ENCODE measurements at places on chromosomes 7 and 10. TPM values are rescaled to one million over a fixed set of nuclear protein-coding genes. Genes with fewer than 3 reads are reported as not detected.

The MRLN gene
- not detected for total RNA-seq

DNA sequence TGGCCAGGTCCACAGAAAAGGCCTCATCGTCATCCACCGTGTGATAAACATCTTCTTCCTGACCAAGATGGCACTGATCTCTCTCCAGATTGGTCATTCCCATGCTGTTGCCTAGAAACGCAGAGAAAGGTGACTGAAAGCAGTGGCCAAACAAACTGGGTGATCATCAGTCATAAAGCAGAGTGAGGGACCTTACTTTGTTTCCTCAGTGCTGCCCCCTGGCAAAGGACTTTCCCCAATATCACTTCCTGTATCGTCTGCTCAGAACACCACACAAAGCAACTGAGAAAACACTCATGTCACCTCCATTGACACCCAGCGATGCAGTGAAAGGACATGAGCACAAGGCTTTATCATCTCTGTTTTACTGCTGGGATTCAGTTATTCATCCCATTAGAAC is 40.0 kb upstream of the TM9SF3 start:
- H3K4me1 ChIP-seq, result no peaks in the 10 kb centered on the region
- H3K27ac ChIP-seq, result no peak overlapping the region
- H3K4me3 ChIP-seq, result no peak overlapping the region
- no peaks in the 10 kb centered on the region for H3K27me3 ChIP-seq
- no peak for DNase-seq

The EGR2 gene
- 0.37 TPM for total RNA-seq

DNA sequence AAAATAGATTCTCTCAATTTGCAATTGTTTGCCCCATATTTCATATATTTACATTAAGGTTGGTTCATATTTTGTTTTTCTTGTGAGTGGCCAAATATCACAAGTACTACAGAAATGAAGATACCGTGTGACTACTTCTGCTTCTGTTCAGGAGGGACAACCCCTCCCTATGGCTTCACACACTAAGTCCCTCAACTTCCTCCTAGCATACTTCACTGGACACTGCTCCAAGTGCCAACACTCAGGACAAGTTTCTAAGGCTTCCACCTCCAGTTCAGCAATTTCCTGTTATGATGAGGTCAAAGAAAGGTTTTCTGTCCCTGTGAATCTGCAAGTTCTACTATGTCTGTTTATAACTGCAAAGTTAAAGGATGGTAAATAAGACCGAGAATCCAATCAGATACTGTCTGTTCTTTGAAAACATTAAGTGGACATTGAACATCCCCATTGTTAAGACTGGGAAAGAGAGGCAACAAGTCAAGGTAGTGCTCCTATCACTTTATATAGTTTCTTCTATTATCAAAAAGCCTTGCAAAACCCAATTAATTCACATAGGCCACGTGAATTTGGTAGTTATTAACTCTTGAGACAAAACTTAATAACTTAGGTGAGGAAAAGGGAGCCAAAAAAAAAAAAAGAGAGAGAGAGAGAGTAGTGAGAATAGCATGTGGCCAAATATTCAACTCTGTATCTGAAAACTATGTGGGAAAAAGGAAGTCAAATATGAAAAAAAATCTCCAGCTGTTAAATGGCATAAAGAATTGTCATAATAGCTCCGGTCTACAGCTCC is 81.3 kb upstream of the DKK1 start:
- H3K36me3 ChIP-seq, result no peaks in the 10 kb centered on the region
- peak overlapping the region; percentile 88 for H3K27ac ChIP-seq
- H3K4me3 ChIP-seq, result peak overlapping the region; percentile 95
- DNase-seq, result no peak

DNA sequence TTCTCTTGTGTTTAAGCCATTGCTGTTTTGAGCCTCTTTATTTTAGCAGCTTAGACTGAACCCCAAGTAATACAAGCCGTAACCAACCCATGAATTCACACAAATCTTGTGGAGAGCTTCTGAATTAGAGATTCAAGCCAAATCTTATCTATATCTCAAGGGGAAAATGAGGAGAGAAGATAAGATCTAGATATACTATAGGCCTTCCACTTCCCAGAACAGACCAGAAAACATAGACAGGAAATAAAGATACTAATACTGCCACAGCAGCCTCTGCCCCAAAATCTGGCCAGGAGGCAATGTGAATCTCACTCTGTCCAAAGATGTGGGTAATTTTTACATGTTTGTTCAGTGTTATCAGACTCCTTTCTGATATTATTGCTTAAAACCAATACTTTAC is 307.2 kb downstream of the PTEN start:
- no peak overlapping the region for H3K27ac ChIP-seq
- DNase-seq, result no peak
- H3K4me1 ChIP-seq, result no peaks in the 10 kb centered on the region
- H3K27me3 ChIP-seq, result no peaks in the 10 kb centered on the region

Data from glutamatergic neuron (in vitro differentiated cells).